Stomach (tissue), 19 donors: ENCODE measurements at places on chromosomes 6 and 20. TPM values are rescaled to one million over a fixed set of nuclear protein-coding genes. Genes with fewer than 3 reads are reported as not detected.

Gene SEMG1
- not detected for total RNA-seq

DNA sequence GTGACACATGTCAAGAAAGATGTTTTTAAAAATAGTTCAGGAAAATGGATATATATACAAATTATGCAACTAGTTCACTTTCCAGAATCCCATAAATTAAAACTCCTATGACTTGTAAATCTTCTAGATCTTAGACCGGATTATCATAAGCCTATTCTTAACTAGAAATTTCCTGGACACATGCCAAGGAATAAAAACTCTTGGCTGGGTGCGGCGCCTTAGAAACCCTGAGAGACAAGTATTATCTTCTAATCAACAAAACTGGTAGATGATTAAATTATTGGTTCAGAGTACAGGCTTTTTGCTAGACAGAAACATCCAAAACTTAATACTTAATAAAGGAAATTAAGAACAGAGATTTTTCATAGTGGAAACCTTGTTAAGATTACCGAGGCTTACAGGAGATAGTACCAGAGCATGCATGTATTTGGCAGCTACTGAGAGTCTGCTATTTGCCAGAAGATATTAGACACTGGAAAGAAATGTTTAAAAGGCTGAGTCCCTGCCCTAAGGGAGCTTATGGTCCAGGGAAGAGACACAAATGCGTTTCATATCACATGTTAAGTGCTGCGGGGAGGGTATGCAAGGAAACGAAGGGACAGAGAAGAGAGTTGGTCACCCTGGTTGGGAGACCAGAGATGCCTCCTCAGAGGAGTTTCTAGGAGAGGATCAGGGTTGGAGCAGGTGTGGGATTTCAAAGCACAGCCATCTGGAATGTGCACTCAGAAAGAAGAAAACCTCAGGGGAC, 46.5 kb upstream of the IFNGR1 start:
- no peak for DNase-seq

DNA sequence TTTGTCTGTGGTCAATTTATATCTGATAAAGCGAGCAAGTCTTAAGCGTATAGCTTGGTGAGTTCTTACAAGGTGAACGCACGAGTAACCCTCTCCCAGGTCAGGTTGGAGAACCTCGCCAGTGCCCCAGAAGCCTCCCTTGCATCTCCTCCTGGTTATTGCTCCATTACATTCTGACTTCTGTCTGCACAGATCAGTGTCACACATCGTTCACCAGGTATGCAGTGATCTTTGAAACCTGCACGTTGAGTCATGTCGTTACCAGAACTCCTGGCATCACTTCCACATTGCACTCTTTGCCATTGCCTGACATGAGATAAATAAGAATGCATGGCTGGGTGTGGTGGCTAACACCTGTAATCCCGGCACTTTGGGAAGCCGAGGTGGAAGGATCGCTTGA, 44.2 kb downstream of the AKAP12 start:
- no peak for DNase-seq

- no peak for DNase-seq
These were observed 1.2 kb downstream of the GRM4 start for GRCh38 chr6:34144581-34145160.

- no peak for DNase-seq
These were observed 231.0 kb downstream of the MEI4 start for GRCh38 chr6:77883851-77884250.

DNA sequence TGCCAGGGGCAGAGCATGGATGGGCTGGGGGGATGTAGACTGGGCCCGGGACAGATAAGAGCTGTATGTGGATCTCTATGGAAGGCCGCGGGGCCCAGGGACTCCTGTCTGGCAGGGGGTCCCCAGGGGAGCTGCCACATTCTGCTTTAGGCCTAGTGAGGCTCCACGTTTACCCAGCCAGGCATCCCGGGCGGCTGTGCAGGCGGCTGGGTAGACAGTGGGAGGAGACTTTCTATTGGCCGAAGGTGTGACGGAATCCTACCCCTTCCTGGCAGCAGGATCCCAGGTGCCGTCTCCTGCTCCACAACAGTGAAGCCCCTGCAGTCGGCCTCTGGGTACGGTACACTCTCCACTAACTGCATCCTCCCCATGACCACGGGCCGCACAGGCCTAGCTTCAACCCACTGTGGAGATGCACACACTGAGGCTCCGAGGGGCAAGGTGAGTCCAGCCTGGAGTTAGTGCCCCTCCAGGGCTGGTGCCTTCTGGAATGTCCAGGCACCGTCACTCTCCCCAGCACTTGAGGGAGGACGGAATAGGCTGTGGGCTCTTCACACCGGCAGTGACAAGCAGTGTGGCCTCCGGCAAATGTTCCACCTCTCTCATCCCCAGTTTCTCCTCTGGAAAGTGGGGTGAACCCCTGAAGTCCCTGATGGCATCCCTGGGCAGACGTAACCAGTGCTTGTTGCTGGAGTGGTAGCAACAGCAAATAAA, 36.8 kb upstream of the ZBP1 start:
- DNase-seq: peak; percentile 19

DNA sequence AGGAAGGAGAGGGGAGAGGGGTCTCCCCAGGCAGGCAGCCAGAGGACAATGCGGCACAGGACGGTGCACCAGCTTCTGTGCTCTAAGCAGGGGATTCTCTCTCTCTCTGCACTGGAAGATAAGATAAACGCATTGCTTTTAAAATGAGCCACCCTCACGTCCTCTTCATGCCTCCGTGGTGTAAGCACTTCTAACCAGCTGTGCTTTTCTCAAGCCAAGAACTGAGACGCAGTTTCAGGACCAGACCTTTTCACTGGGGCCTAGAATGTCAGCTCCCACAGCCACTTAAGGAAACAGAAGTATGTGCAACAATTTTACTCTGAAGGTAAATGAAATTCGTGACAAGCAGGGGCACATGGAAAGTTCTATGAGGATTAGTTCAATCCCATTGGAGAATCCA, 82.4 kb downstream of the PSMB1 start:
- no peak for DNase-seq

DNA sequence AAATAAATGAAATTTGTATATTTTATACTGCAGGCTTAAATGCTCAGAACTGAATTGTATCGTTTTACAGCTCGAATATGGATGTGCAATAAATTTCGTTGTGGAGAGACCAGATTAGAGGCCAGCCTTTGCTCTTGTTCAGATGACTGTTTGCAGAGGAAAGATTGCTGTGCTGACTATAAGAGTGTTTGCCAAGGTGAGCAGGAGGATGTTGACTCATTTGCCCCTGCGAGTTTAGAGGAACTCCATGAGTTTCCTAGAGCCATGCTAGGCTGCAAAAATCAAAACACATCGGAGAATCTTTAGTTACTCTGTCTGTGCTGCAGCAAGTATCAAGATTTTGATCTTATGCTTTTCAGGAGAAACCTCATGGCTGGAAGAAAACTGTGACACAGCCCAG, 15.4 kb downstream of the ENPP3 start:
- peak; percentile 32 for DNase-seq

DNA sequence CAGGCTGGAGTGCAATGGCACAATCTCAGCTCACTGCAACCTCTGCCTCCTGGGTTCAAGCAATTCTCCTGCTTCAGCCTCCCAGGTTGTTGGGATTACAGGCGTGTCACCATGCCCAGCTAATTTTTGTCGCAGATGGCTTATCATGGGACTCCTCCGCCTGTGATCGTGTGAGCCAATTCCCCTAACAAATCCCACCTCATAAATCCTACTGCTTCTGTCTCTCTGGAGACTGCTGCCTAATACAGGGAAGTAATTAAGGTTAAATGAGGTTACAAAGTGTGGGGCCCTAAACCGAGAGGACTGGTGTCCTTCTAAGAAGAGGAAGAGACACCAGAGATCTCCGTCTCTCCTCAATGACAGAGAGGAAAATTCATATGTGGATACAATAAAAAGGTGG, 52.0 kb downstream of the TRPC4AP start:
- DNase-seq: no peak

DNA sequence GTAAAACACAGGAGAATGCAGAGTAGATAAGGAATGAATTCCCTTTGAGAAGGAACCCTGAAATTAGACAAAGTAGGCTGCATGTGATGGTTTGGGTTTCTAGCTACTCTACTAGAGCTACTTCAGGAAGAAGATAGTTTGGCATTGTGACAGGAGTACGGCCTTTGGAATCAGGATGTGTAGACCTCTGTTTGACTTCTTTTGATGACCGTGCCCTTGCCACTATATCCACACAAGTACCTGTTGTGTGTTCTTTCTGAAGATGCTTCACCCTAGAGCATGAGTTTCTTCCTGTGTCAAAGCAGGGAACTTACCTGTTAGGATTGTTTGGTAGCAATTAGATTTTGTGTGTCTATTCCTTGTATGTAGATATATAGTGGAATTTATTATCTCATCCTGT, 41.7 kb downstream of the CD2AP start:
- DNase-seq: peak; percentile 41

- DNase-seq: no peak
These were observed 100.8 kb upstream of the SLC35B3 start for GRCh38 chr6:8536122-8536521.

DNA sequence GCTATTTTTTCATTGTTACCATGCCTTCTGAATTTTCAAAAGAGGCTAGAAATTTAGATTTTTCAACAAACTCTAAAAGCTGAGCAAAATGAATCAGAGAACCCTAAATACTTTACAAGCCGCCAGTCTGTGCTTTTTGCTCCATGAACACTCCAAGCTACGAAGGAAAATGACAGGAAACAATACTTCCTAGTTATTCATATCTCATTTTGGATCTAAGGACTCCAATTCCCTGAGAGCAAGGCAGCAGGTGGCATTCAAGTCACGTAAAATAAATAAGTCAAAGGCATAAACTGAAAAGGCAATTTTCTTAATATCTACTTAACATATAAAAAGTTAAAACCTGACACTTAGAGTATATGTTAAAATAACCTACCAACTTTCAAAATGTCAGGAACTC, 50.6 kb downstream of the PDSS2 start:
- DNase-seq: no peak

GRCh38 chr6:159252955-159253508, 83.8 kb downstream of the FNDC1 start:
- no peak for DNase-seq

DNA sequence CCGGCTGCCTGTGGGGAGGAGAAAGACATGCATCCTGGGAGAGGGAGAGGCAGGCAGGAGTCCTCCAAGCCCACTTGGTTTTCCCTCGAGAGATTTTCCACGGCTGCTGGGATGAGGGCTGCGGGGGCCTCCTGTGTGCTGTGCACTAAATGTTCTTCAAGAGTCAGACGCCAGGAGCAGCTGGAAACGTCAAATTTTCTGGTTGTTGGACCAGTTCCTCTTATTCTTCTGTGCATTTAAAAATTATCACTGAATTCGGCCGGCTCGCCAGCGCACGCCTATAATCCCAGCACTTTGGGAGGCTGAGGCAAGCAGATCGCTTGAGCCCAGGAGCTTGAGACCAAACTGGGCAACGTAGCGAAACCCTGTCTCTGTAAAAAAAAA, 32.8 kb upstream of the NTSR1 start:
- DNase-seq: no peak

- peak; percentile 61 for DNase-seq
These were observed 6.9 kb upstream of the CITED2 start for GRCh38 chr6:139381216-139381865.

GRCh38 chr20:61976644-61977418, 88.8 kb downstream of the TAF4 start:
- no peak for DNase-seq
